Nephron progenitor cell (in vitro differentiated cells): ENCODE measurements at places on chromosomes 12 and 14.

DNA sequence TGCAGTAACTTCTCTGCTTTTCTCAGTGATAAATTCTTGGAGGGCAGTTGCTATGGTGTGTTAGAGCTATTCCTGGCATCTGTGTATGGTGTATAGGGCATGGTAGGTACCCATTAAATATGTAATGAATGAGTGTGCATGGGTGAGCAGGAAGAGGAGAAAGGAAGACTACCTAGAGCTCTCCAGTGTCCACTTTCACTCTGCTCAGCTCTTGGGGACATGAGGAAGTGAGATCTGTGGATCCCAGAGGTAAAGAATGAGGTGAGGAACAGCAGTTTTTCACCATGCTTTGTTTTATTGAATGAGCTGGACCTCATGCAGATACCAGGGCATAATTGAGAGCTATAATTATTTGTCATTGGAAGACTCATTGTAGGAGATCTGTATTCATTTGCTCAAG lies 444.8 kb upstream of the RGS6 start:
- no peak for DNase-seq

- no peak for DNase-seq
Observed at GRCh38 chr12:121112496-121112895, 20.2 kb upstream of the P2RX7 start.

DNA sequence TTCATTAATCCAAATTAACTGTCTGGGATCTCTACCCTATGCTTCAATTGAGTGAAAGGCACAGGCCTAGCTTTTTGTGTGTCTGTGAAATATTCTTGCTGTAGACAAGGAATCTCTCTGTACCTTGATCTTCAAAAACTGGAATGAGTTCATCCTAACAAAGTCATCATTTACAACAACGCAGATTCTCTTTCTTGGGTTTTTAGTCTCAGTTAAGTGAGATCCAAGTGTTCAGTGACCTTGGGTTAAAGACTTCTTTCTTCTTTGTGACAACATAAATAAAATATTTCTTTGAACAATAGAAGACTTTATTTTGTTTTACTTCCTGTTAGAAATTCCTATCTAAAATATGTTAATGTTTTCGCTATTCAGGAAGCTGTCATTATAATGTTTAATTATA lies 192.2 kb upstream of the LMNTD1 start:
- DNase-seq: no peak

DNA sequence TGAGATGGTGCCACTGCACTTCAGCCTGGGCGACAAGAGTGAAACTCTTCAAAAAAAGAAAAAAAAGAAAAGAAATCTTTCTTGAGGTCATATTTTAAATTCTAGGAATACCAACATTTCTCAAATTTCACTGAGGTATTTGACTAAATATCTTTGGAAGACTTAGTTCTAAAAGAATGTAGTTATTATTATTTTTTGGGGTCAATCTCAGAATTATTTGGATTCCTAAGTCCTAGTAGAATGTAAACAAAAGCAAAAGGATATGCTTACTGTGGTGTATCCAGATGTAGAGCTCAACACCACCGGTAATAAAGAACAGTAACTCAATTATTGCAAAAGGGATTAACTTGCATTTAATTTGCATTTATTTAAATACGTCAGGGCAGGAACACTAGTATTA lies 25.0 kb downstream of the PRICKLE1 start:
- no peak for DNase-seq

DNA sequence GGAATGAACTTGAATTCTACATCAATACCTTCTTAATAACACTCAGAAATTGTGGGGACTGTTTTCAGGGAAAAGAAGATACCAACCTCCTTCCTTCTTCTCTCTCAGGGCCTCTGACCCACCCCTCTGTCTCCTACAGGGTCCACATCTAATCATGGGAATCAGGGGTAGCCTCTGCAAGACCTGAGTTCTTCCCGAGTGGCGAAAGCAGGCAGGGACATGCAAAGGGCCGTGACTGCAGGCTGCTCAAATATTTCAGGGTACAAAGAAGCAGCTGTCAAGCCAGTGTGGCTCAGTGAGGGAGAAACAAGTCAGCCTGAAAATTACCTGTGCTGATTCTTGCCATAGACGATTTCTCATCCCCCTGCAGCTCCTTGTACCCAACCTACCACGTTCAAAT lies 123.1 kb upstream of the PARP11 start:
- DNase-seq: no peak

DNA sequence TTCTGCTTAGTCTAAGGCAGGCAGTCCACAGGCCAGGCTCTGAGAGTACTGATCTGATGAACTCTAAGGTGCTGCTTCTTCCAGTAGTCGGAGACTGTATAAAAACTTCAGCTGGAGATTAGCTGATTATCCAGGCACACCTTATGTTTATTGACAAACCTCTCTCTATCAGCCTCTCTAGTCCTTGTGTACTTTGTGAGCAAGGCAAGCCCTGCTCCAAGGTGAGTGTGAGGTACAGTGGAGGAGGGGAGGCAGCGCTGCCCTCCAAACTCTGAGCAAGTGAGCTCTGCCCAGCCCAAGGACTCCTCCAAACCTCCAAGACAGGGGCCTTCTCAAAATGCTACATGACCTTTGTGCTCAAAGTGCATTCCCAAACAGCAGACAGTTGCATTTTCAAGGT lies 95.9 kb upstream of the CDKN3 start:
- no peak for DNase-seq

DNA sequence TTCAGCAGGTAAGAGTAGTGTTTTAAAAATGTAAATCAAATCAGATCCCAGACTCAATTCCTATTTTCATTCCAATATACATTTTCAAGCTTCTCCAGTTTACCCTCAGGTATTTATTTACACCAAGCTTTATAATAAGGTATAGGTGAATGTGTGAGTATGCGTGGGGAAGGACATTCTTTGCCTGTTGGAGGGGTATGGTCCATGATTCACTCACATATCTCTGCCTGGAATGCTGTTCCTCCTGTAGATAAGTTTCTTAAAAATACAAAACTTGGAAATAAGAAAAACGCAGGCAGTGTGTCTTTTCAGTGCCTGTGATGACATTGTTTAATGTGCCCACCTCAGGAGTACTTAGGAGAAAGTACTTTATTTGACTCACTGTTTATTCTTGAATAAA lies 118.6 kb downstream of the CCDC91 start:
- DNase-seq: no peak

- DNase-seq: no peak
Observed at GRCh38 chr14:73797543-73798265, 53.9 kb upstream of the PTGR2 start.

DNA sequence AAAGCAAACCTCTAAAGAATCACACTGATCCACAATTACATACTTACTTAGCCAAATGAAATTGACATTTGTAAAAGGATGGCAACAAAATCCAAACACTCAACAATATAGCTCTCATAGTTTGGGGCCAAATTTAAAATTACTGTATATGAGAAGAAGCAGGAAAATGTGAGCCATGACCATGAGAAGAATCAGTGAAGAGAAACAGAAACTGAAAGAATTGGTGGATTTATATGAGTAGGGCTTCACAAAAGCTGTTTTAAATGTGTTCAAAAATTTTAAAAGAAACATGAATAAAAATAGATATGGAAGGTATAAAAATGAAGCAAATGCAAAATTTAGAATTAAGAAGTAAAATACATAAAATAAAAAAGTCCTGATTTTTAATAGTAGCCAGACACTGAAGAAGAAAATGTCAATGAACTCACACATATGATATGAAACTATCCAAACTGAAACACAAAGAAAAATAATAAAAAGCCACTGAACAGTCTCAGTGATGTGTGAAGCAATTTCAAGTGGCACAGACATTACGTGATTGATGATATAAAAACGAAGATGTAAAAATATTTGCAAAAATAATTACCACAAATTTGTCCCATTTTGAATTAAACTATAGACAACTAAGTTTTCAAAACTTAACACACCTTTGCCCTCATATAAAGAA lies 87.9 kb upstream of the MDGA2 start:
- no peak for DNase-seq

GRCh38 chr14:54877015-54877702 lies 25.5 kb downstream of the GCH1 start:
- no peak for DNase-seq

GRCh38 chr12:114690267-114691135 lies 6.5 kb upstream of the TBX3 start:
- no peak for DNase-seq

DNA sequence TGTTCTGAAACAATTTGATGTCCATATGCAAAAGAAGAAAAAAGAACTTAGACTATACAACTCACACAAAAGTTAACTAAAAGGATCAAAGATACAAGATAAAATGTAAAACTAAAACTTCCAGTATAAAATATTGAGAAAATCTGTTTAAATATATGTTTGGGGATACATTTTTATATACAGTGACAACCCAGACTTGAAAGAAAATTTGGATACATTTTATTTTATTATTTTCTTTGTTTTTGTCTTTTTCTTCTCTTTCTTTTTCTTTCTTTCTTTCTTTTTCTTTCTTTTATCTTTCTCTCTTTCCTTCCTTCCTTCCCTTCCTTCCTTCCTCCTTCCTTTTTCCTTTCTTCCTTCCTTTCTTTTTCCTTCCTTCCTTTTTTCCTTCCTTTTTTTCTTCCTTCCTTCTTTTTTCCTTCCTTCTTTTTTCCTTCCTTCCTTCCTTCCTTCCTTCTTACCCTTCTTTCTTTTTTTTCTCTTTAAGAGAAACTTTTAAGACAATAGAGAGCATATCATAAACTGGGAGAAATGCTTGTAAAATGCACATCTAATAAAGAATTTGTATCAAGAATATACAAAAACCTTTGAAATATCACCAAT lies 954.5 kb upstream of the LRFN5 start:
- DNase-seq: no peak

DNA sequence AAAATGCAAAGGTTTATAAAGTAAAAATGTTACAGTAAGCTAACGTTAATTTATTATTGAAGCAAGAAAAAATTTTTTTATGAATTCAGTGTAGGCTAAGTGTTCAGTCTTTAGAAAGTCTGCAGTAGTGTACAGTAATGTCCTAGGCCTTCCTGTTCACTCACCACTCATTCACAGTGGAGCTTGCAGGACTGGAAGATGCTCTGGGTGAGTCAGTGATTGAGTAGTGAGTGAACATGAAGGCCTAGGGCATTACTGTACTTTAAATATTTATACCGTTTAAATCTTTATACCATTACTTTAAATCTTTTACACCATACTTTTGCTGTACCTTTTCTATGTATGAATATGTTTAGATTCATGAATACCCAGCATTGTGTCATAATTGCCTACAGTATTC lies 120.3 kb upstream of the SLC38A4 start:
- no peak for DNase-seq

- no peak for DNase-seq
Observed at GRCh38 chr12:122517877-122518276, 8.9 kb downstream of the RSRC2 start.

DNA sequence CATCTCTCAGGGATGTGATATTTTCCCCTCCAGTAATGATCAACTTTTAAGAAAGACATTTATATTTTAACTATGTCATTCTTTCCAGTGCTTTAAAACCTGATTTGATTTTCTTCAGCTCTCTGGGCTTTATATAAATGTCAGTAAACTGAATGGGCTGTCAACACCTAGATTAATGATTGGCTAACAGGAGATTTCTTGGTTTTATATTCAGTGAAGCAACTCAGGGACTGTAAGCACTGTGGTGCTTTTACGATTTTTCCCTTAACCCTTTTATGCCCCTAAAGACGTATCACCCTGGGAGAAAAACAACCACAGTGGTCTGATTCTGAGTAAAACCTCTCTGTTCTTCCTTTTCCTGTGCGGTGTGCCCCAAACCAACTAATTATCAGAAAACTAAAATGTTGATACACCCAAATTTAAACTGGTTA lies 38.0 kb downstream of the PTGER2 start:
- no peak for DNase-seq

- no peak for DNase-seq
Observed at GRCh38 chr12:52878507-52879393, 26.1 kb downstream of the KRT8 start.

DNA sequence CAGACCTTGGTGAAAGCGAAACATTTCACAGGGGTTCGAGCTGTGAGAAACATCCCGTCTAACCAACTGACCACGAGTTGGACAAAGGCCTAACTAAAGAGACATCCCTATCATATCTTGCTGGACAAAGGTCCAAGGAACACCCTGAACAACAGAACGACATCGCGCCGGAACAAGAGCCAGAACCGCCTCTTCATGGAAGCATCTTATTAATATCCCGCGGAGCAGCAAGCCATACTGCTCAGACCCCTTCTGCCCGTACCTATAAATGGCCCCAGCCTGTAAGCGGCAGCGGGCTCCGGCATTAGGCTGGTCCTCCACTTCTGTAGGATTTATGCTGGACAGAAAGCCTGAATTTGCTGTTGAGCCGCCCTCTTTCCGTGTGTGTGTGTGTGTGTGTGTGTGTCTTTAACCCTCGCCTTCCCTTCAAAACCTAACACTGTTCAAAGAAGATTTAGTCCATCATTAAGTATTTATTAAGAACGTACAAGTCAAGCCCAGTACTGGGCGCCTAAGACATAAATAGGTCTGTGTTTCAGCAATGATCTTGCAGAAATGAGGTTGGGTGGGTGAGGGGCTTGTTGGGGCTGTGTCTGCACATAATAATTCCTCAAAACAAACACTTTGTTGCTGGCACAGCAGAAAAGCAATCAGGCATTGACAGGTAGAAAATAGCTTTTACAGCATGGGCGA lies 1.9 kb downstream of the SLC6A15 start:
- DNase-seq: peak; percentile 25

- DNase-seq: no peak
Observed at GRCh38 chr12:52231305-52232202, 1.5 kb upstream of the KRT7 start.

GRCh38 chr14:30291216-30291615 lies 267.7 kb upstream of the G2E3 start:
- DNase-seq: no peak

DNA sequence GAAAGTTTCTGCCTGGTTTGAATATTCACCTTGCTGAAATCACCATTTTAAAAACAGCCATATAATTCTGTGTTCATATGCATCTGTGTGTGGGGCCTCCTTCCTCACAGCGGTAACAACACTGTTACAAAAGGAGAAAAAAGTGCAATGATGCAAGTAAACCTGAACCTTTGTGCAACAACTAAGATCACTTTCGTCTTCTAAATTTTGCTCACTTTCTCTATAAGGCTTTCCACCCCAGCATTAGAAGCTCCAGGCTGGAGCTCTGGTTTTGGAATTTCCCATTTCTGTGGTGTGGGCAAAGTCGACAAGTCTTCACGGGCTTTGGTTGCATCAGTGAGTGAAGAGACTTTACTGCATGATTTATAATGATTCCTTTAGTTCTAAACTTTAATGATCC lies 18.4 kb downstream of the FGD6 start:
- no peak for DNase-seq
